Caco-2 (cell line): ENCODE measurements at places on chromosomes 16 and 17. TPM values are rescaled to one million over a fixed set of nuclear protein-coding genes. Genes with fewer than 3 reads are reported as not detected.

Gene PCGF2
- total RNA-seq: 91.3 and 95.1 TPM in 2 replicates

- H3K27ac ChIP-seq: peak within 1 kb of the TSS; percentile 93
- H3K4me1 ChIP-seq: peaks cover 49% of the 10 kb centered on the region
- H3K4me3 ChIP-seq: peak within 1 kb of the TSS; percentile 96
These were observed at the start of gene EMP2 for GRCh38 chr16:10579965-10580882. TSS of gene EMP2 (minus strand) at chr16:10580598. CDS start at chr16:10547617, 32,981 bp downstream.

DNA sequence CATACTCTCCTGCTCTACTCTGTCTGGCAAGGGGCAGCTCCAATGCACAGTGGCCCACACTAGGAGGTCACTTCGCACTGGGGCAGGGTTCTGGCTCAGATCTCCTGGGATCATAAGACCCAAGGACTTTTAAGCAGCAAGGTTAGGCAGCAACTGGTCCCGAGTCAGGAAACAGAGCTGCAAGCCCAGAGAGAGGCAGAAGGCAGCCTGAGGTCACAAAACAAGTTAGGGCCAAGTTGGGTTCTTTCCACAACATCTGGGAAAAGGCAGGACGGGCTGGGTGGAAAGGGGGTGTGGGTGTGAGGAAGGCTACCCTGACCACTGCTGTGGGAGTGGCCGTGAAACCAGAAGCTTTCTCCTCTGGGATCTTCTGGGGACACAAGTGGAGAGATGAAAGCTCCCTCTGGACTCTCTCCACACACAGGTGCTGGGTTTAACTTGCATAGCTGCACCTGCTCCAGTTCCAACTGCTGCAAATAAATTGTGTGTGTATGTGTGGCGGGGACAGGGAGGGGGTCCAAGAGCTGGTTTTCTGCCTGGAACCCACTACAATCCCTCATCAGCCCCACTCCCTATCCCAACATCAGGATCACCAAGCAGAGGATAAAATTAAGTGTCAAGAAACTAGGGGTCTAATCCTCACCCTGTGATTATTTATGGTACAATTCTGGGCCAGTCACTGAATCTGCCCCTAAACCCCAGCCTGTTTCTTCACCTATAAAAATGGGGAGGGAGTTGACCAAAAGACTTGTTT lies 8.0 kb upstream of the TSPOAP1 start:
- H3K4me1 ChIP-seq: peaks cover 34% of the 10 kb centered on the region
- H3K4me3 ChIP-seq: no peak overlapping the region
- no peaks in the 10 kb centered on the region for H3K27me3 ChIP-seq

Gene GALNS
- total RNA-seq: 55.3 and 57.8 TPM in 2 replicates
